ENCODE measurements at places on chromosomes 3 and 15. TPM values are rescaled to one million over a fixed set of nuclear protein-coding genes. Genes with fewer than 3 reads are reported as not detected.

The LTF gene
- polyA plus RNA-seq: 3.0 TPM

The SH2D7 gene
- 0.09 TPM for polyA plus RNA-seq

GRCh38 chr3:196968233-196969133 lies at the start of gene PIGZ:
TSS of gene PIGZ (minus strand) at chr3:196968833. CDS start at chr3:196952031, 16,802 bp downstream.
- no peak for DNase-seq

- no peak for DNase-seq
Measured at GRCh38 chr3:4772171-4772804, 206.9 kb upstream of the BHLHE40 start.

DNA sequence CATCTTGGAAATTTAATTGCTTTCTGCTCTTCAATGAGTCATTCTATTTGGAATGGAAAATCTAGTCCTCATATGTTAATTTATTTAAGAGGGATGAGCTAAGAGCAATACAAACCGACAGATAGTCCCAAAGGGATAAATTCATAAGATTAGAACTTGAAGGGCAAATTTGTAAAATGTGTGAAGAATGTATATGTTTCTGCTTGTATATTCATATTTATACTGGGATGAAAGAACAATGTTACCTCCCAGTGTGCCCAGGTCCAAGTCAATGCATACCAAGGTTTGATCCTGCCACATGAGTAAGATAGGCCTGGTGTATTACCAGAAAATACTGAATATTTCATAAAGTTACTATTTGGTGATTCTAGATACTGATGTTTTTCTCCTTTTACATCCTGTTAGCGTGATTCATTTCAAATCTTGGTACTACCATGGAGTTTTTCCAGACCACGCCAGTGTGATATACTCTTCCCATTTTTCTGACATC lies 255.6 kb upstream of the SEMA6D start:
- DNase-seq: no peak

- no peak for DNase-seq
Measured at GRCh38 chr3:171256445-171257250, 203.6 kb downstream of the TNIK start.

DNA sequence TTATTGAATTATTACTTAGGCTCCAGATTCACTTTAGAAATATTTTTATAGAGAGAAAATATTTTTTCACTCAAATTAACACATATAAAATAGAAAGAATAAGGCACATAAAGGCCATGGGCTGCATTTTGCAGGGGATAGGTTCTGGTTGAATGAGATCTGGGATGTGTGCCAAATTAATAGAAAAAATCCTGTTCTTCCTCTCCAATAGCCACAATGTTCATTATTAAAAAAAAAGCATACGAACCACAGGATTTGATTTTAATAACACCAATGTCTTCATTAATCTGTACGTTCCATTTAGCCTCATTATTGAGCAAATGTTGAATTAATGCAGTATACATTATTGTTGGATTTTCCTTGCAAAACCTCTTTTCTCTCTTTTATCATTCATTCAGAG lies 622.8 kb upstream of the AGTR1 start:
- no peak for DNase-seq

DNA sequence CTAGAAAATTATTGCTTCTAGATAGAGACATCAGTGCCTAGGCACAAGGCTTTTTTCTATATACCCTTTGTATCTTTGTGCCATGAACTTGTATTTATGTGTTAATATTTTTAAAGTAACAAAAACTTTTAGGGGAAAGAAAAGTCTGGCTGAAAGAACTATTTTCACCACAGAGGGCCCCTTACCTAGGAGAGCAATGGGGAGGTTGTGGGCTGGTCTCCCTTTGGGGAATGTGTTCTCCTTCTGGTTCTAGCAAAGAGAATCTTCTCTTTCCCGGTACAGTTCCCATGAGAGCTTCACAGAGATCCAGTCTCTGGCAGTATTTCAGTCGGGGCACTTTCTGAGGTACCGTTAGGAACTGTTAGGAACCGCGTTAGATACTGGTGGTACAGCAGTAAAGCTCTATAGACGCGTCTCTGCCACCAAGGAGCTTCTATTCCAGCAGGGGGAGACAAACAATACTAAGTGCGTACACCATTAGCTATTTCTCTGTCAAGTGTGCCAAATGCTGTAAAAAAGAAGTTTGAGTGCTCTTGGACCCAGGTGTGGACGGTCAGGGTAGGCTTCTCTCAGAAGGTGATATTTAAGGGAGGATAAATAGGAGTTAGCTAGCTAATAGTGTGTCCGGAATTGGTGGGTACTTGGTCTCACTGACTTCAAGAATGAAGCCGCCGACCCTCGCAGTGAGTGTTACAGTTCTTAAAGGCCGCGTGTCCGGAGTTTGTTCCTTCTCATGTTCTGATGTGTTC lies 4.6 kb upstream of the EPB42 start:
- peak; percentile 35 for DNase-seq

GRCh38 chr3:125067225-125067624 lies 11.4 kb upstream of the HEG1 start:
- DNase-seq: no peak

The RASL12 gene
- polyA plus RNA-seq: 12.7 TPM

DNA sequence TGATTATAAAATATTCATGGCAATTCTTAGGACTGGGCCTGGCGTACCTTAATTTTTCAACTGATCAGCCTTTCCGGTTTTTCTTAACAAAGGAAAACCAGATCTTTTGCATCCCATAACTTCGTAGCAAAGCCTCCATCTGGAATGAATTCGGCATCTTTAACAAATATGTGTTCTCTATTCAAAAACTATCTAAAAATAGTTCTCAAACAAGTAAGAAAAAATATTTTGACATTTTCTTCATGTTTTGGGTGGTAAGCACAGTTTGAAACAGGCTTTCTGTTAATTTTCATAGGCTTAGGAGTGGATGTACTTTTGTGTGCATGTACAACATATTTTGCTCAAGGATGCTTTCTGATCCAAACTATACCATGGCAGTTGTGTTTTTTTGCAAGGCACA lies 55.1 kb downstream of the RBMS3 start:
- DNase-seq: no peak

The GREM1 gene
- 3.3 TPM for polyA plus RNA-seq

The UACA gene
- polyA plus RNA-seq: 137 TPM

DNA sequence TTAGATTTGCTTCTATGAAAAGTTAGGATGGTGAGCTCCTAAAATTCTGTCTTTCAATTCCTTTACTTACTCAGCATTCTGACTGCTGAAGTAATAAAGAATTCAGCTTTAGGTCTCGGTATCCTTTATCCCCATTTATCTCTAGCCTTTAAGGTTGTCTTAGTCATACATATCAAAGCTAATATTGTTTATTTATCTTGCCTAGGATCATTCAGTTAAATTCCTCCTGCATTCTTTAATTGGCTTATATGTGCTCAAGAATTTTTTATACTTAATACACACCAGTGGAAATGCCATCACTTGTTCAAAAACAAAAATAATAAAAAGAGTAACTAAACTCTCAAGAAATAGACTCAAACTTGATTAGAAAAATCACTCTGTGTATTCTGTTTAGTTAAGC lies 507.0 kb downstream of the ZPLD1 start:
- no peak for DNase-seq

The AMIGO3 gene
- polyA plus RNA-seq: 2.7 TPM

DNA sequence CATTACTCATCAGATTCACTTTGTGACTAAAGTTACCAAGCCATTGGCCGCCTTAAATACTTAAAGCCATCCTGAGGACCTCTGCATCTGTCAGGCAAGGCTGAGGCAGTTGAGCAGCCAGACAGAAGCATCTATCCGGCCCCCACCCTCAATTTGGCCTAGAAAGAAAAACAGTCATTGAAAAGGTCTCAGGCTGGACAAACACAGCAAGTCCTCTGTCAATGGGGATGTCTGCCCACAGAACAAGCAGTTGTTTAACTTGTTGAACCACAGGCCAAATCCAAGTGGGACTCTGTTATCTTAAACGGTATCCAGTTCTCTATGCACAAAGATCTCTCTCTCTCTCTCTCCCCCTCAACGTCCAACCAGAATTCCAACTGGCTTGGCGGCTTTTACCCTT lies 2.8 kb downstream of the ZIC4 start:
- DNase-seq: no peak

GRCh38 chr15:25226360-25226759 lies 212.5 kb downstream of the UBE3A start:
- no peak for DNase-seq

DNA sequence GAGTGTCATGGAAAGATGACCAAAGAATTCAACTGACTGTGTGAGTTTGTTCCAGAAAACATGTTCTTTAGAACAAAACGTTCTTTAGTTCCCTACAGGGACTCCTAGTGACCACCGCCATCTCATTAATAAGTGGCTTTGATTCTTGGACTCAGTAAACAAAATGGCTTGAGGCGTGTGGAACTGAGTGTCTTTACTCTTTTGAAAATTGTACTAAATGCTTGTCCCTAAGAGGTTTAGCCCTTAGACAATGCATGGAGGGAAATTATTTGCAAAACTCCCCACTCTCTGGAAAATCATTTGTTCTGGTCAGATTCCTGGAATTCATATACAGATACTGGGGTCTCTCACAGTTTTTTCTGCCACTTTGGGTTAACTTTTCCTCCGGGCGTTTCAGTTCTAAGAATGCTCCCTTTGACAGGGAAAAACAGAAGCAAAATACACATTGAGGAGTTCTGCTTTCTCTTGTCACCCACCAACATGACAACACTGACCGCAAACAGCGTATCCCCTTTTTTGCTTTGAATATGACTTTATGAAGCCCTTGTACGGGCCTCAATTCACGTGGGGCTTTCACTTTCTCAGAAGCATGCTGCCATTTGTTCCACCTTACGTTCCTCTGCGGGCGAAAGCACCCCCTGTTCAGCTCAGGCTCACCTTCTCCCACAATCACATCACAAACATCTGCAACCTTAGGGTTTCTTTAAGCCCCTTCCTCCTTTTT lies 15.3 kb upstream of the NRROS start:
- no peak for DNase-seq

The SPG21 gene
- 84.3 TPM for polyA plus RNA-seq

All from forelimb muscle (tissue), 1 donor.